ENCODE measurements at places on chromosomes 6 and 20. TPM values are rescaled to one million over a fixed set of nuclear protein-coding genes. Genes with fewer than 3 reads are reported as not detected.

DNA sequence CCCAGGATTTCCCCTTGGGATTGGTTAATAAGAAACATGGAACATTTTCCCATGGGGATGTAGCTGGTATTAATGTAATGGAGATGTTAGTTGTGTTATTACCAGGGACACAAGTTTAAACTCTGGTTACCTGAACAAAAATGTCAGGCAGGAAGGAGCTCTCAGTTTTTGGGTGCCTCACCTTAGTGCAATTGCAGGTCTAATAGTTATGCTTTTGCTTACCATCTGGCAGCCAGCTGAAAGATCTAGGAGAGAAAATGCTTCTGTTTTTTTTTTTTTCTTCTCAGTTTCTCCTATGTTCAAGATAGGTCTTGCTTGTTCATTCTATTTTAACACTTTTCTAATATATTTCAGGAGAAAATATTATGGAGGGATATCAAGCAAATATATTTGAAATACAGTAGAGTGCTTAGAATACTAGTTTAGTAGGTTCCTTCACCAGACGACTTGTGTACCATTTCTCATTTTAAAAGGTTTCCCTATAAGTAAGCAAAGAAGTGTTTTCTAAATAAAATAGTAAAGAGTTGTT lies 4.2 kb upstream of the UBE2J1 start:
- DNase-seq, result no peak

SEMG1 gene
- total RNA-seq, result not detected

DNA sequence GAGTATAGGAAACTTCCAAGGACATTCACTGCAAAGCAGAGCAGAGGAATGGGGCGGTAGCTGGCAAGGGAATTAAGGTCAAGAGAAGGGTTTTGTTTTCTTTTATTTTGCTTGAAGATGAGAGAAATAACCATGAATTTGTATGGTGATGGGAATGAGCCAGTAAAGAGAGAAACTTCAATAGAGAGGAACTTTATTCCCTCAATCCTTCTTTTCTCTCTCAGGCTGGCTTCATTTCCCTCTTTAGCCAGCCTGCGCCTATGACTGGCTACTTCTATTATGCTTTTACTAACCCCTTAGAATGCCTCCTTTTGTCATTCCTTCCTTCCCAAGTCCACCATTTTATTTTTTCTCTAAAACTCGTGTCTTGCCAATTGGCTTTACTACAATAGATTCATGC lies 101.4 kb upstream of the CEP85L start:
- no peak for DNase-seq

DNA sequence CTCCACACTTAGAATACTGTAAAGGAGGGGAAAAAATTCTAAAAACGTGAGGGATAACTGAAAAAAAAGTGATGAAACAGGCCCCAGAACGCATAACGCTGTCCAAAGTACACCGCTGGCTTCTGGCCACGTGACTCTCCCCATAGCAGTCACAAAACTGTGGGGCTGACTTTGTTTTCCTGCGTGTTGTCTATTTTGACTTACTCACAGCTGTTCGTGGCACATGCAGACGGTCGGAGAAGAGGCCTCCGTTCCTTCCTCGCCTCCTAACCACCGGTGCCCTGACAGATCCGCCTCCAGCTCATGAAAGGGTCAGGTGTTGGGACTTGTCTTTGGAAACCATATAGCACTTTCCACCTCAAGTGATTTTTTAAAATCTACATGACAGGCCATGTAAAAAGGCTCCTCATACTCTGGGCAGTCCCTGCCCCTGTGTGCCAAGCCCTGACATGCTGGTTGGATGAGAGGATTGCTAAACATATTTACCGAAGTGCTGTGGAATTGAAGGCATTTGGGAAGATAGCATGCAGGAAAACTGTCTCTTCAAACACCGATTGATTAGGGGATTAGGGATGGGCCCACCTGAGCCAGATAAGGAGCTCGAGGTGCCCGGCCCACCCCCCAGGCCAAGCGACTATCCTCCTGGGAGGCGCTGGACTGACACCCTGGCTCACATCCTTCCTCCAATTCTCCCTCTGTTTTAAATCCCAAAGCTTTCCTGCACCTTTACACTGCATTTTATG lies 54.8 kb downstream of the DACT2 start:
- no peak for DNase-seq

DNA sequence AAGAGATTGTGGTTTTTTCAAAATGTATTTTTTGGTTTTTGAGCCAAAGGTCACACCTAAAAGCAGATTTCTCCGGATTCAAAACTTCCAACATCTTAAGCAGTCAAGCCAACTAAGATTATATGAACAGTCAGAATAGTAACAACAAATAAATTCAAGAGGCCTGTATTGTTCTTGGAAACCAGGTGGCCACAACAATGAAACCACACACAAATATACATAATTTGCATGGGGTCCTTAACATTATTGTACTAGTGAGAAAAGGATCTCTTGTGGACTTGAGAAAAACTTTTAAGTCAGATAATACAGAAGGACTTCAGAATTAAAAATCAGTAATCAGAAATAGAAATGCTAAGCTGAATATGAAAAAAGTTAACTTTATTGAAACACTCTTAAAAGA lies 40.6 kb downstream of the NOL7 start:
- DNase-seq, result no peak

- DNase-seq, result peak; percentile 20
Observed at GRCh38 chr6:3005077-3005476, 5.4 kb downstream of the NQO2 start.

ZSWIM1 gene
- total RNA-seq, result 14.4 TPM

GRCh38 chr6:10099529-10100140 lies 315.2 kb downstream of the TFAP2A start:
- DNase-seq, result no peak

- peak; percentile 51 for DNase-seq
Observed at GRCh38 chr20:33291830-33292355, 8.9 kb downstream of the BPIFB1 start.

GRCh38 chr6:215335-216034 lies 76.8 kb upstream of the DUSP22 start:
- DNase-seq, result no peak

- DNase-seq, result no peak
Observed at GRCh38 chr6:56764081-56764566, 121.4 kb upstream of the DST start.

C20orf204 gene
- total RNA-seq, result 1.9 TPM

DNA sequence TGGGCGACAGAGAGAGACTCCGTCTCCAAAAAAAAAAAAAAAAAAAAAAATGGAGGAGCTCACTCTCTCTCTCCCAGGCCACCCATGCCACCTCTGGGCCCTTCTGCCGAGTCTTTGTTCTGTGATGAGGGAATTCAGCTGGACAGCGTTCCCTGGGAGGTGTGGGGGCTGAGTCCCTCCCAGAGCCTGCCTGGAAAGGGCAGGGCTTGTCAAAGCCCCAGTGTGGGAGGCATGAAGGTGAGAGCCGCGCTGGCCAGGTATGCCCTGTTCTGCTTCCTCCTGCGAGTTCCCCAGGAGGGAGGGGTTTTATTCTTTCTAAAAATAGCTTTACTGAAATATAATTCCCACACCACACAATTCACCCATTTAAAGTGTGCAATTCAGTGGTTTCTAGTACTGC lies 69.6 kb downstream of the TMEM242 start:
- no peak for DNase-seq

- DNase-seq, result peak; percentile 9
Observed at GRCh38 chr20:34627458-34627857, 49.4 kb downstream of the PIGU start.

SCRT2 gene
- total RNA-seq, result not detected

DNA sequence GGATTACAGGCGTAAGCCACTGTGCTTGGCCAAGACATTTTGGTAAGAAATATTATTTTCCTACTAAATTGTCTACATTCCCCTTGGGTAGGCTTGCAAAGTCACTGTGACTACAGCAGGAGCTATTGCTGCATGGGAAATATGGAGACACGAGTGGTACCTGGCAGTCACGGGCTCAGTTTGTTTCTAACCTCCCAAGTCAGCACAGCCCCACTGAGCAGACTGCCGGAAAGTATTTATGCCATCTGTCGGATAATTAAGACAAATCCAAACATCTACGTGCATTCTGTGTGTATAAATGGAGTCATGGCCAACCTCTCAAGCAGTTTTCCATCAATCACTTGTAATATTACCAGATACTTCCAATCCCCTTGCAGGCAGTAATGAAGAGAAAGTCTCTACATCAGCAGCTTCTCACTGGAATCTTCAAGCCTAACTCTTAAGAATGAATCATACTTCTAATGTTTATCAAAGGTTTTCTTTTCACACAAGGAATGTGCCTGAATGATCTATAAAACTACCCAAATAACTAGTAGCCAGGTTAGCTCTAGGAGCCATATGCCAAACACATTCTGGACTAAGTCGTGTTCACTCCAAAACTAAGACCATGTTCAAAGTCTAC lies 20.1 kb downstream of the PSMB1 start:
- DNase-seq, result no peak

- no peak for DNase-seq
Observed at GRCh38 chr6:12709116-12709515, 7.5 kb upstream of the PHACTR1 start.

DNA sequence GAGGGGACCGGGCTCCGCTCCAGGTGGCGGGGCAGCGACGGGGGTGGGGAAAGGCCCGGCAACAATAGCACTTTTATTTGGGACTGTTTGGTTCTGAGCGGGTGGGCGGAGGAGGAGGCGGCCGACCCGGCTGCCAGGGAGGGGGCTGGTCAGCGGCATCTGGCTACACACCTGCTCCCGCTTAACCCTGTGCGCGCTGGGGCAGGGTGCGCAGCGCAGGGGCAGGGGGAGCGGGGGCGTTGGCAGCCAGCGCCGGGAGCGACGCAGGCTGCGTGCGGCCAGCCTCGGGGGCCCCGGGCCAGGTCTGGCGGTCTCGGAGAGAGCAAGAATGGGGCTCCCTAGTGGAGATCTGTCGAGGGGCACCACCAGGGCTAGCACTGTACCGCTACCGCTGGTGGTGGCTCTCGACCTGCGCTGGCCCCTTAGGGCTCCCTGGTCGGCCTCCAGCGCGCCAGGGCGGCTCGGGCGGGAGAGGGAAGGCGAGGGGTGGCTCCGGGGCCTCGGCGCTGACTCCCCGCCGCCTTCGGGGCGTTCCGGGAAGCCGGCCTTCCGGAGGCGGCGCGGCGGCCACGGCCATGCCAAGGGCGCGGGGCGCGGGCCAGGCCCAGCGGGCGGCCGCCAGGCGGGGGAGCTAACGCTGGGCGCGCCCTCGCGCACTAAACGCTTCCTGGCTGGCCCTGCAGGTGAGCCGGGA lies 92.4 kb downstream of the NCR2 start:
- peak; percentile 53 for DNase-seq

DNA sequence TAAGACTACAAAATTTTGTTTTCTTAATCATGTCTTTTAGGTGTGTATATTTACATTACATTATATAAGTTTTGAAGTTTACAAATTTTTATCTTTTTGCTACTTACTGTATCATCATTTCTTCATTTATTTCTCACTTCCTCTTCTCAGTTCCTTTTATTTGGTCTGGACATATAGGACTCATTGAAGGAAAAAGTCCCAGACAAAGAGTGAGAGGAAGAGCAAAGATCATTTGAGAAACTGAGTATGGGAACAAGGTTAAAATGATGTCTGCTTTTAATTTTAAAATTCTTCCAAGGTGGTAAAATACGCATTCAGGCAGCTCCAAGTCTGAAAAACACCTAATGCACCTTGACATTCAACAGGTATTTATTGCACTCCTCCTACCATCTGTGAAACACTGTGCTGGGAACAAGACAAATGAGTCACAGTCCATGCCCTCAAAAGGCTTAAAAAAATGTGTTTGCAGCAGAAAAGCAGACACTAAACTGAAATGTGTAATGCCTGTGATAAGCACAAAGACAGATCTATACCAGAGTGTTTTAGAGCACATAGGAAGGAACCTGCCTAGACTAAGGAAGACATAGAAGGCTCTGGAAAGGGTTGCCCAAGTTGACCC lies 63.2 kb downstream of the PKIB start:
- DNase-seq, result no peak

WFDC5 gene
- 0.78 TPM for total RNA-seq

DNA sequence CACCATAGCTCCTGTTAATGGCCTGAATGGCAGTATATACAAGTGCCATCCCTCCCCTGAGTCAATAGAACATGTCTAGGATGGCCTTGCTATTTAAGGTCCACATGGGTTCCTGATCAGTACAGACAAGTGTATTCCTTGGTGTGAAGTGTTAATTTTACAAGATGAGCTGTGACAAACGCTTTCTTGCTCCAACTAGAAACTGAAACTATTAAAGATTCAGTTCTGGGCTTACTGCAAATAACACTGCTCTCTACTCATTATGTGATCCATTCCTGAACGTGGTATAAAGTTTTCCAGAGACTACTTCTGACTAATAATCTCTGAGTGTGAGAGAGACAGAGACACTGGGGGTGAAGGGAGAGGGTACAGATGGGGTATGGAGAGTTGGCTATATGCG lies 198.0 kb upstream of the FBXL4 start:
- DNase-seq, result no peak

- no peak for DNase-seq
Observed at GRCh38 chr20:7248281-7249201, 481.1 kb downstream of the BMP2 start.

OCSTAMP gene
- not detected for total RNA-seq

ZSCAN12 gene
- total RNA-seq, result 11.1 TPM

GRCh38 chr6:135372758-135373157 lies 124.8 kb downstream of the AHI1 start:
- DNase-seq, result no peak

LINC00237 gene
- not detected for total RNA-seq

- DNase-seq, result no peak
Observed at GRCh38 chr6:33428966-33429749, 9.3 kb downstream of the SYNGAP1 start.

COL21A1 gene
- 9.3 TPM for total RNA-seq

KCNS1 gene
- total RNA-seq, result 0.86 TPM

DNA sequence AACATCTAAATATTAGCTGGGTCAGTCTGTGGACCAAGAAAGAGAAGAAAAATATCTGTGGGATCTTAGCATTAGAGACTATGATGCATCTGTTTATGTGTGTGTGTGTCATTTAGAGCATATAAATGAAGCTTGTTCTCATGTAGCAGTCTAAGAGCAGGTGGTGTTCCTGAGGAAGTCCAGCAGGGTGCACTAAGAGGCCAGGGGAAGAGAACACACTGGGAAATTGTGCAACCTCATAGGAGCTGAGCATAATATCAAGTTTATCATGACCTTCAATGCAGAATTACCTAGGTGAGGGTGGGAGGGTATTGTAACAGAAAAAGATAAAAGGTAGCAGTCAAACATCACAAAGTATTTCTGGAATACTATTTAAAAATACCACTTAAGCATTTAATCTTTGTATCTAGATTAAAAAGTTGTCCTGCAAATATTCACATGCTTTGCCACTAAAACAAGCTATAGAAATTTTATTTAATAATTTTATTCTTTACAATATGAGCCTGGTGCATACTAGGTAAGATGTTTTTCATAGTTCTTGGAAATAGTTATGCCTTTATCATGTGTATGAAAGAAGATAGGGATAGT lies 80.5 kb downstream of the SMPDL3A start:
- DNase-seq, result no peak
